ENCODE measurements at places on chromosomes 3 and 15.

DNA sequence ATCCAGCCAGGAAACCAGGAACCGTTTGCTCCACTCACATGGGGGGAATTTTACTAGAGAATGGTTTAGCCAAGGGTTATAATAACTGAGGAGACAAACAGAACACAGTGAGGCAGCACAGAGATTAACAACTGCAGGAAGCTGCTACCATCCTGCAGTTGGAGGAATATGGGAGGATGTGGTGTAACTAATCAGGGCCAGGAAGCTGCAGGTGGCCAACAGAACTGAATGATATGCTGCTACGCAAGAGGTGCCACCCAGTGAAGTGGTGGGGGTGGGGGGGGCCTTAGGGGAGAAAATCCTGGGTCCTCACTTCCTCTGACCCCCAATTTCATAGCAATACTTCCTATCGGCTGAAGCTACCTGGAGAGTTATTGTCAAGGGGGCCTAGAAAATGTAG lies 306.4 kb upstream of the STT3B start:
- no peak for DNase-seq

GRCh38 chr3:114499976-114500375 lies 206.1 kb downstream of the TIGIT start:
- DNase-seq, result no peak

GRCh38 chr3:60992395-60992794 lies 258.9 kb downstream of the FHIT start:
- DNase-seq, result no peak

- DNase-seq, result no peak
Measured at GRCh38 chr3:3778641-3779270, 20.5 kb upstream of the LRRN1 start.

DNA sequence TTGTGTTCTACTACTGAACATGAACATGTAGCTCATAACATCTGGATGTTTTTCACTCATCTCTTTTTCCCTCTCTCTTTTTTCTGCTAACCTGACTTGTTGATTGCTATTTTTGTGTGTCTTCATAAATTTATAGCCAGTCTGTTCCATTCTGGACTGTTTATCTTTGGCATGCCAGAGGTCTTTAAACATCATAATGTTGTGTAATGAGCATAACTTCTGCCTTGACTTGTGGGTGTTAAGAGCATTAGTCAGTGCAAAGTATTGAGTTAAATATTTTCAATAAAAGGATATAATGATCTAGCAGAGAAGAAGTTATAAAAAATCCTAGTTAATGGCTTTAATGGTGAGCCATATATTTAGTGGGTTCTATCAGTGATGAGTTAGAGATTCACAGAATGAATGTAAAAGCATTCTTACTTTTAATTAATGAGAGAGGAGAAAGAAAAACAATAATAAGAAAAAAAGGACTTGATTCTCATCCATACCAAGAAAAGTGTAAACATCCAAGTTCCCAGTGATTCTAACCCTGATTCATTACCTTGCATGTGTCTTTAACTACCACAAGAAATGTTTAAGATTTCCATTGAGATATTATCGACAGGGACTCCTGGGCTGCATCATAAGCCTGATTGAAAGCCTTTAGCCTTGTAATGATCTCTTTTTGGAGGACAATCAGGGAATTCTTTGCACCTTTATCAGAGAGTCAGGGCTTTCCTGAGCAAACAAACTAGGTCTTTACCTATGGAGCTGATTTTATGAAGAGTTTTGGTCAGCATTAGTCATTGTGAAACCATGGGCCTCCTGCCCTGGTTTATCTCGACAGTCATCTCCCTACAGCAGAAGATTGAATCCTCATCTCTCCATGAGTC lies 22.9 kb downstream of the MITF start:
- DNase-seq, result no peak

- DNase-seq, result no peak
Measured at GRCh38 chr15:48946074-48946839, 17.5 kb downstream of the SHC4 start.

DNA sequence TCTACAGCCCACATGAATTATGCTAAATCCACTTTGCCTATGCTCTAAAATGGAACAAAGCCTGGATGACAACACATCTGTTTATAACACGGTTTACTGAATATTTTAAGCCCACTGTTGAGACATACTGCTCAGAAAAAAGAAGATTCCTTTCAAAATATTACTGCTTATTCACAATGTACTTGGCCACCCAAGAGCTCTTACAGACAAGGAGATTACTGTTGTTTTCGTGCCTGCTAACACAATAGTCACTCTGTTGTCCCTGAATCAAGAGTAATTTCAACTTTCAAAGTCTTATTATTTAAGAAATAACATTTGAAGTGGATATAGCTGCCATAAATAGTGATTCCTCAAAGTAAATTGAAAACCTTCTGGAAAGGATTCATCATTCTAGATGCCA lies 70.9 kb downstream of the ANKRD28 start:
- DNase-seq, result no peak

DNA sequence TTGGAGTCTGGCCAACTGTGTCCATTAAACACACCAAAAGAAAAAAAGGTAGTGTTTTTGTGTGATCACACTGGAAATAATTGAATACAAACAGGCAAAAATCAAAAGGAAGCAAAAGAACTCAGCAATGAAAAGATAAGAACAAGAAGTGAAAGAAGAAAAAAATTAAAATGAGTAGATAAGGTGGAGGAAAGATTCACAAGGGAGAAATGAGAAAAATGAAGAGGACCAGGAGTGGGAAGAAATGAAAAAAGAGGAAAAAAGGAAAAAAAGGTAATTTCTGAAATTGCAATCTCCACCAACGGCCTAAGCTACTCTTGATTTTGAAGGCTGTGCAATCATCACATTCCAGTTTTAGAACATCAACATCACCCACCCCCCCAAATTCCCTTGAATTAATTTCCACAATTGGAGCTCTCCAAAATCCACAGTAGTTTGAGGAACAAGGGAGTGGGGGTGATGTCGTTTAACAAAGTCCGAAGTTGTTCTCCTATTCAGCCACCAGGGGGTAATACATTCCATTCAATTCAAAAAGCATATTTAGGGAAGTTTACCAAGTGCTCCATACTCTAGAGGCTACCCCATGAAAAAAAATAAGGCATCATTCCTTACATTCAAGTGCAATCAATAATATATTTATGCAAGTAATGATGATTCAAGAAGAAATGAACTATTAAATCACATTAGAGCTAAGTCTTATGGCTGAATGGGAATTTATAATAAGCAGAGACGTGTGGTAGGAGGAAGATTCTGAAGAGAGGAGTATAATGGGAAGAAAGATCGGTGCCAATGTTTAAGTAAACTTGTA lies 37.4 kb downstream of the ZNF860 start:
- DNase-seq, result no peak

- DNase-seq, result no peak
Measured at GRCh38 chr3:12194669-12195161, 36.0 kb upstream of the TIMP4 start.

DNA sequence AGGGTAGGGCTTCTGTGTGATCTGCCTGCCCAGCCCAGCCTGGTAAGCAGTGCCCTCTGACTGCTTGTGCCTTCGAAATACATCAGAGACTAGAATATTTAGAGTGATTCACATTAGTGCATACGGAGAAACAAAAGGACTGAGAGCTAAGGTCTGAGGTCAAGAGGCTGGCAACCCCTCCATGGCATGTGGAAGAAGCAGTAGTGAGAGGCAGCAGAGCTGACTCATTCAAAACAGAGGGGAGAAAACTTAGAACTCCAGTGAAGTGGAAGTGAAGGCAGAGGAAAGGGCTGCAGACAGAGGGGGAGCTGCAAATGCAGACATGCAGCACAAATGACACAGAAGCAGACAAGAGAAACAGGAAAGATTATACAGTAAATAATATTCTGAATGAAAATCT lies 61.6 kb downstream of the ULK4 start:
- no peak for DNase-seq

DNA sequence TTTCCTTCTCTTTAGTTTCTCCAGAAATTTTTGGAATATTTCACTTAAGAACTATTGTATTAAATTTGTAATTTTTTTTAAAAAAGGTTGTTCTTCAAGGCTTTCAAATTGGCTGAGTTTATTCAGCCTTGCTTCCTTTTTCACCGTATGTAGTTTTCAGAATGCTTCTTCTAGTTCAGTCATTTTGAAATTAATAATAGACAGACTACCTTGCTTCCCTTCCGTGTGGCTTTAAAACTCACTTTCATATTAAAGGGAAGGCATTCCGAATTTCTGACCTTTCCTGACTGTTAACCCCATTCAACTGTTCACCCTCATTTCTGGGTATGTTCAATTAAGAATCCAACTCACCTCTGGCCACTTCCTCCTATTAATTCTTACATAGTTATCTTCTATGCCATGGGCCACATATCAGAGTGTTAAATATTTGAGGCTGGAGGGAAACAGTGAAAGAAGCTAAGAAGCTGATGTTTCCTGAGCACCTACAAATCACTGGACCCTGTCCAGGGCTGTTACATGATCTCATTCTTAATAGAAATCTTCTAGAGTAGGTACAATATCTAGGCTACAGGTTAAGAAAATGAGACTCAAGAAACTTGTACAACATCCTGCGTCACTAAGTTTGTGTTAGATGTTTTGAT lies 237.5 kb downstream of the P3H2 start:
- no peak for DNase-seq

- DNase-seq, result no peak
Measured at GRCh38 chr15:58505581-58505980, 73.8 kb downstream of the LIPC start.

DNA sequence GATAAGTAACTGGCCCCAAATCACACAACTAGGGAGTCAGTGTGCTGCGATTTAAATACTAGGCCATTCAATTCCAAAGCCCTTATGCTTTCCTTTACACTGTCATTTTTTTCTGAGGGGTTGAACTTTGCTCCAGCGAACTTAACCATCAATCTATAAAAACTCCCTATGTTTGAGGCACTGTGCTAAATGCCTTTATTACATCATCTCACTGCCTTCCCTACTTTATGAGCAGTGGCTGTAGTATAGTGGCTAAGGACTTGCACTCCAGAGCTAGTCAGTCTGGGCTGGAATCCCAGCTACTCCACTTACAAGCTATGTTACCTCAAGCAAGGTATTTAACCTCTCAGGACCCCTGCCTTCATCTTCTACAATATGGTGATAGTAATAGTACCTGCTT lies 26.9 kb upstream of the WDR72 start:
- DNase-seq, result no peak

DNA sequence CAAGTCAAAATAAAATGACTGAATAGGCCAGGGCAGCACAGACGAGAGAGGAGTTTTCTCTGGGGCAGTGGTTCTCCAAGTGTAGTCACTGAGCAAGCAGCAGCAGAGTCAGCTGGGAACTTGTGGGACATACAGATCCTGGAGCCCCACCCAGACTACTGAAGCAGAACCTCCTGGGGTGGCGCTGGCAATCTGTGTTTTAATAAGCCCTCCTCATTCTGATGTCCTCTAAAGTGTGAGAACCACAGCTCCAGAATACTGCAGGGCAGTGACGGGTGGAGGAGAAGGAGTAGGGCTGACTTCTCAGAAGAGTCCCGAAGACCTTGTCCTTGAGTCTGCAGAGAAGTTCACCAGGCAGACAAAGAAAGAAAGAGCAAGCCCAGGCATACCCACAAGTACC lies 251.3 kb upstream of the HES1 start:
- no peak for DNase-seq

- no peak for DNase-seq
Measured at GRCh38 chr3:59704292-59704691, 654.5 kb upstream of the CFAP20DC start.

- no peak for DNase-seq
Measured at GRCh38 chr3:182414586-182414985, 378.7 kb upstream of the ATP11B start.

DNA sequence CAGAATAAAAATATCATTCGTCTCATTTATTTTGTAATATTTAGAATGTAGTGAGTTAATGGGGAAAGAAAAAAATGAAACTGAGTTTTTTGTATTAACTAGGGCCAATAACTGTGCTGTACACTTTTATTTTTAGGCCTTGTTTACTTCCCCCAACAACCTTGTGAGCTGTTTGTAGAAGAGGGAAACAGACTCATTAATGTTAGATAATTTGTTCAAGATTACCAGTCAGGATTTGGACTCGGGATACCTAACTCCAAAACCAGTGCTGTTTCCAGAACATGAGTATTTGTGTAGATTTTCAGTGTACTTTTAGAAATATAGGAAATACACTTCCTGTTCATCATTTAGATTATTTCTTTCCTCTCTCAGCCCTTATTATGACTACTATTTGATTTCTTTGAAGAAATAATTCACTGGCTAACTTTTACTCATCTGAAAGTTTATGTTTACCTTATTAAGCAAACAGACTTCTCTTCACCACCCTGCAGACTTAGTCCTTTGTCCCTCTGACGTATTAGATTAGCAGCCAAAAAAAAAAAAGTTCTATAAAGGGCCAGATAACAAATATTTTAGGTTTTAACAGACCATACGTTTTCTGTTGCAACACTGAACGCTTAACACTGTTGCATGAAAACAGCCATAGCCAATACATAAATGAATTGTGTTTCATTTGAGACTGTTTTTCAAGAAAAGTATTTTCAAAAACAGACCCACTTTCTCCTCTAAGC lies 192.5 kb upstream of the CGNL1 start:
- no peak for DNase-seq
